Hematopoietic multipotent progenitor cell treated with erythropoietin and hydrocortisone succinate and interleukin-3 and kit ligand, for 6 days (in vitro differentiated cells): ENCODE measurements at places on chromosomes 7 and 10.

DNA sequence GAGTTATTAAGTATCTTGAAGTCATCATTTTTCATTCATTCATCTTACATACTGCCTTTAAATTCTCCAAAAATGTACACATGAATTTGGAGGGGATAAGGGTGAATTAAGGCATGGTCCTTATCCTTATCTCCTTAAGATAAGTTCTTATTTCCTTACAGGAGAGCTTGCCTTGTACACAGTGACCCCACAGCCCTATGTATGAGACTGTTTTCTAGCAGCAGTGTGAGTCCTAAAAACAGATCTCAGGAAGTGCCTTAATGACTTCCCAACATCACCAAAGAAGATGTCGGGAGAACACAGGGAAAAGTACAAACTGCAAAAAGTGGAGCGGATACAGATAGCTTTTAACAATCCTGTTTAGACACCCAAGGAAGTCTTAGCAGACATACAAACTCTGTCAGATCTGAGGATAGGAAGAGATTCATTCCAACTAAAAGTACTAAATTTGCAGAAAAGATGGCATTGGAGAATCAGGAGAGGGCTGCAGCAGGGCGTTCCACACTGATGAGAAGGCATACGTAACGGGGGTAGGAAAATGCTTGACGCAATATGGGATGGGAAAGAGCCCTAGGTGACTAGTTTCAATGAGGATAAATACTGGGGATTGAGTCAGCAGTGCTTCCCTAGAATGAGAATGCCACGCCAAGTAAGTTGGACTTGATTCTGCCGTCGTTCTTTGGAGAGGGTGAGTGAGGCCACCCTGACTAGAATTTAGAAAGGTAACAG lies 570.2 kb downstream of the PARD3 start:
- no peak for DNase-seq

GRCh38 chr7:15802425-15802824 lies 115.9 kb upstream of the MEOX2 start:
- DNase-seq = no peak

GRCh38 chr10:101829561-101830315 lies 11.5 kb upstream of the OGA start:
- peak; percentile 90 for DNase-seq

DNA sequence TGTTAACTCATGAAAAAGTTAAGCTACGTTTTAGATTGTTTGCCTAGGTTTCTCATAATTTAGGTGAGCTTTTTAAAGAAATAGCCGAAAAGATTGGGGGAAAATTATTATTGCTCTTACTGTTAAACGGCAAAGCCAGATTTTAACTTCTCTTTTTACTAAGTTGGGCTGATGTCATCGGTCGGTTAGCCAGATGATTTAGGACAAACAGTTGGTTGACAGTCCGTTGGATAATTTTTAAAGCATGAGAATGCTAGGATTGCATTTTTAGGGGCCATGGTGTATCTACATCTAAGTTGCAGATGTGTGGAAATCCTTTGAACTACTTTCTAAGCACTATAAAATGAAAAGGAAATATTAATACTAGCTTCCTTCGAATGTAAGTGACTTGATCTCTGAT lies 280.9 kb upstream of the AKR1E2 start:
- no peak for DNase-seq
